Small intestine (tissue), 16 donors: ENCODE measurements at places on chromosomes 13 and 19. TPM values are rescaled to one million over a fixed set of nuclear protein-coding genes. Genes with fewer than 3 reads are reported as not detected.

- no peak for DNase-seq
Measured at GRCh38 chr13:100274942-100275506, 186.1 kb downstream of the PCCA start.

WDR88 gene
- not detected for polyA plus RNA-seq

MYH14 gene
- polyA plus RNA-seq, result 392 TPM

GRCh38 chr19:44814517-44814916 is 5.6 kb downstream of the BCAM start:
- no peak for DNase-seq

DNA sequence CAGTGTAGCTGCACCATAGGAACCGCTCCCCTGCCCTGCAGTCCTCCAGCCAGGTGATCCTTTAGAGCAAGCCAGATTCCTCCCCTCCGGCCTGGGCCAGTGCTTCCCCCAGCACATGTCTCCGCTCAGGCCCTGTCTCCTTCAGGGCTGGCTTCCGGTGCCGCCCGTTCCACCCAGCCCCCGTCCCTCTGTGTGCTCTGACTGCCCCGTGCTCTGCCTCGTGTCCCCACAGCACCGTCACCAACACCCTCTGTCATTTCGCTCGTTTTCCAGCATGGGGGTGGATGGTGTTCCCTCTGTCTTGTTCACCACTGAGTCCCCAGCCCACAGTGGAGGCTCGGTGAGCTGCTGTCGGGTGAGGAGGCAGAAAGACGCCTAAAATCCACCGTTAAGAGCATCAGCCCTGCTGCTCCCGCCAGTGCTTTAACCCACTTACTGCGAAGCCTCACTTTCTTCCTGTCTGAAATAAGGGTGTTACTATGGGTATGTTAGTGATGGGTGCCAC is 54.5 kb downstream of the TSSK6 start:
- DNase-seq, result peak; percentile 28

VPS36 gene
- polyA plus RNA-seq, result 60.8 TPM

- DNase-seq, result no peak
Measured at GRCh38 chr13:97849305-97849704, 104.2 kb upstream of the IPO5 start.

DNA sequence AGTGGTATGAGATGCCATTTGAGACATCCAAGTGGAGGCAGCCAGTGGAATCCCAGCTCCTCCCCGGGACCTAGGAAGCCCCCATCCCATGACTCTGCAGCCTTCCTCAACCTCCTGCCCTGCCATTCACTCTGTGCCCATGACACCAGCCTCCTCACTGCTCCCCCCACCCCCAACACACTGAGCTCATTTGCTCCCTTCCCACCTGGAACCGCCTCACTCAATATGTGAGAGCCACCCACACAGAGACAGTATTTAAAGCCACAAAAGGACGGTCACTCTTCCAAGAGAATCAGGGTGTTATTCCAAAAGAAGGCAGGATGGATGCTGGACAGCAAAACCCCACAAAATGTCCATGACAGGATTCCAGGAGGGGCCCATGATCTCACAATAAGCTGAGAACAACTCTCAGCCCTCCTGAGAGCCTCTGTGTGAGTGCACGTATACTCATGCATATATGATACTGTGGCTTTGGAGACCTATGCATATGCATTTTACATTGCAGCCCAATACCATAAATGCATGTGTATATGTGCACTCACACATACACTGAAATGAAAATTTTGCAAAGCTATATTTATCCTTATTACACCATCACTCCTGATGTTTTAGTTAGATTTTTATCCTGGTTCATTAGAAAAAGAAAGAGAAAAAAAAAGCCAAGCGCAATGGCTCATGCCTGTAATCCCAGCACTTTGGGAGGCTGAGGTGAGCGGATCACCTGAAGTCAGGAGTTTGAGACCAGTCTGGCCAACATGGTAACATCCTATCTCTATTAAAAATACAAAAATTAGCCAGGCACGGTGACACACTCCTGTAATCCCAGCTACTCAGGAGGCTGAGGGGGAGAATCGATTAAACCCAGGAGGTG is 10.8 kb upstream of the RANBP3 start:
- no peak for DNase-seq

GRCh38 chr13:113729187-113730019 is 29.6 kb upstream of the TMEM255B start:
- no peak for DNase-seq

DNA sequence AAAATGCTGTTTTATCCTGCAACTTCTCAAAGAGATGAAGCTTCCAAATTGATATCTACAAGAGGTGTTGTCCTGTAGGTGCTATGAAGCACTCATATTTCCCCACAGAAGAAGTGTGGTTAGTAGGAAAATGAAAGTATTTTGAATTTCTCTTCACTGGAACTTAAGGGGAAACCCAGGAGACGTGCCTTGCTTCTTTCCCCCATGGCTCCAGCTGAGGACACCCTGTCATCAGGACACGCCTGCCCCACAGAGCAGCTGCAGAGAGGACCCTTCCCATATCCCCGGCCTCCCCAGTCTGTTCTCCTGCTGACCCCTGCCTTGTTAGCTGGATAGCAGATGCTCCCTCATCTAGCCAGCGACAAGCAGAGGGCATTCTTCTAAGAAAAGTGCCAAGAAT is 371.3 kb downstream of the COG6 start:
- DNase-seq, result no peak

DNA sequence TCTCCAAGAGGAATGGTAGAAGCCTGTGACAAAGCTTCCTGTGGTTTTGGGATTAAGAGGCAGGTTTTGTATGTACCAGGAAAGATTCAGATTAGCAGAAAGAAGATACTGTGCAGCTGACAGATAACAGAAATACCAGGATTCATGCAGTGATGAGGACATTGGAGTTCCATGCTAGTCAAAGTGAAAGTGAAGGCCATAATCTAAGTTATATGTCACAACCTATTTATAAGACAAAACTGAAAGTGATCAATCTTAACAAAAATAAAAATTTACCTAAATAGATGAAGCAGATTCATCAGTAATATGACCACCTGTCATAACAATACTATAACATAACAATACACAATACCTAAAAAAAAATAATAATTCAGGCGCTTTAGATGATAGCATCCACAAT is 1305.2 kb upstream of the PCDH9 start:
- DNase-seq, result no peak

DNA sequence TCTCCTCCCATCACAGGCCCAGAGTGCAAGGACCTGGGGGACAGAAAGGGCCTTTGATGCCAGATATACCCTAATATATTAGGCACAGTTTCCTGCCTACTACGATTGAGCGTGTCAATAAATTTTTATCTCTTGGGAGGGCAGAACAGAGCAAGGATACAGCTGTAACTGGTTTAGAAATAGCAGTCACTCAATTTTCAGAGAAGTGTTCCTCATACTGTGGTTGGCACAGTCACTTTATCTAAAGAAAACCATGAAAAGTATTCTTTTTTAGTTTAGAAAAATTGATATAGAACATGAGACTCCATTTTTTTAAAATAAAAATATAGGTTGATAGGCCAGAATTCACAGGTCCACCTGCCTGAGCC is 460 bp upstream of the ZNF155 start:
- no peak for DNase-seq

DNA sequence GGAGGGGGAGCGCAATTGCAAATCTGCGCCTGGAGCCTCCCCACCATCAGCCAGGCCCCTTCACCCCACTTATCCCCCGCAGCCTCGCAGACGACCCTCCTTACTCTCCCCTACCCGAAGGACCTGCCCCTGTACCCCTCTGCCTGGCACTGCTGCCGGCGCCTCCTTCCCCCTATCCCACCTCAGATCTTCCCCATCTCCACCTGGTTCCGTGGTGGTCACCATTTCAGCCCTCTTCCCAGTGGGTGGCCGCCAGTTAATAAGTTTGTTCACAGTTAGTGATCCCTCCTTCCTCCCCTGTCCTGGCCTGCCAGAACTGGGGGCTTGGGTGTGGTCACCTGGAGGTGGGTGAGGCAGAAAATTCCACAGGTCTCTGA is 397 bp downstream of the SLC44A2 start:
- DNase-seq, result no peak

- no peak for DNase-seq
Measured at GRCh38 chr19:2608602-2608922, 93.9 kb downstream of the GNG7 start.

DPF1 gene
- 0.39 TPM for polyA plus RNA-seq

ICAM5 gene
- 0.54 TPM for polyA plus RNA-seq

ZNF681 gene
- 0.45 TPM for polyA plus RNA-seq

KLF1 gene
- polyA plus RNA-seq, result 0.13 TPM

DNA sequence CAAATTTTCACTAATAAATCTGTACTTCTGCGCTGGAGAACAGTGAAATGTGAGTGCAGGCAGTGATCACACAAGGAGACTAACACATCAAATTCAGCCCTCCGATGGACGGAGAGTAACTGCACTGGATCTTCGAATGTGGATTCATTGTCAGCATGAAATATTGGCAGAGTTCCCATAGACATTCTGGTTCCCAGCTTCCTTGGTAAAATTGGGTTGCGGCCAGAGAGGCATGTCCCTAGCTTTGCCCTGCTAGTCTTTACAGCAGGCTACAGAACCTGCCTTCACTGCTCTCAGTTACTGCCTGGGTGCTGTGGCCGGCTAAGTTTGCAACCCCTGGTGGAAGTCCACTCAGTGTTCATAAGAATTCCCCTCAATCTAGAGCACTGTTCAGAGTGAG is 32.3 kb upstream of the UQCRFS1 start:
- no peak for DNase-seq

MYO16 gene
- polyA plus RNA-seq, result 0.03 TPM

- no peak for DNase-seq
Measured at GRCh38 chr13:84439108-84439507, 556.8 kb upstream of the SLITRK1 start.

NCAN gene
- 0.27 TPM for polyA plus RNA-seq

COL4A1 gene
- polyA plus RNA-seq, result 3.1 TPM

- no peak for DNase-seq
Measured at GRCh38 chr13:106284358-106284757, 251.1 kb downstream of the EFNB2 start.

DNA sequence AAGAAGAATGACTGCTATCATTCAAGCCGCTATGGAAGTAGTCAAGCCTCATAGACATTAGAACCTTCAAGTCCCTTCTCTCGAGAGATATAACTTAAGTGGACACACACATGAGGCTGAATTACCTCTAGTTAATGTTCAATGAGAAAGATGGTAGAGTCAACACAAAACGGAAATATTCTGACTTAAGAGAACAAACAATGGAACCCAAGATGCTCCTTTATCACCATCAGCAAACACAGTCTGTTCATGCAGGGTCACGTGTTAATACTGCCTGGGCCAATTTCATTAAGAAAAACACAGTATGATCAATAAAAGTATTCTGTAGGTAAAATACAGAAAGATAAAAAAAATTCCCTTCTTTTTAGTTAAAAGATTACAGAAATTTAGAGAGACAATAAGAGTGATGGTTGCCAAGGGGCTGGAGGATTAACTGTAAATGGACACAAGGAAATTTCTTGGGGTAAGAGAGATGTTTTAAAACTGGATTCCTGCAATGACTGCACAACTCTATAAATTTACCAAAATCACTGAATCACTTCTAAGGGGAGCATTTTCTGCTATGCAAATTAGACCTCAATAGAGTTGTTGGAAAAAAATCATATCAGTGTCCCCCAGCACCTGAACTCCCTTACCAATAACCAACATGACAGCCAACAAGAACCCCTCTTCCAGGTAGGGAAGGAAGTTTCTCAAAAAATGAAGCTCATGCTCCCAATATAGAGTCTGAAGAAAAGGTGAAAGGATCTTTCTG is 256.6 kb downstream of the ABCC4 start:
- no peak for DNase-seq

GRCh38 chr19:10976131-10976892 is 15.5 kb downstream of the SMARCA4 start:
- peak; percentile 73 for DNase-seq

TMEM238 gene
- 1.6 TPM for polyA plus RNA-seq

DNA sequence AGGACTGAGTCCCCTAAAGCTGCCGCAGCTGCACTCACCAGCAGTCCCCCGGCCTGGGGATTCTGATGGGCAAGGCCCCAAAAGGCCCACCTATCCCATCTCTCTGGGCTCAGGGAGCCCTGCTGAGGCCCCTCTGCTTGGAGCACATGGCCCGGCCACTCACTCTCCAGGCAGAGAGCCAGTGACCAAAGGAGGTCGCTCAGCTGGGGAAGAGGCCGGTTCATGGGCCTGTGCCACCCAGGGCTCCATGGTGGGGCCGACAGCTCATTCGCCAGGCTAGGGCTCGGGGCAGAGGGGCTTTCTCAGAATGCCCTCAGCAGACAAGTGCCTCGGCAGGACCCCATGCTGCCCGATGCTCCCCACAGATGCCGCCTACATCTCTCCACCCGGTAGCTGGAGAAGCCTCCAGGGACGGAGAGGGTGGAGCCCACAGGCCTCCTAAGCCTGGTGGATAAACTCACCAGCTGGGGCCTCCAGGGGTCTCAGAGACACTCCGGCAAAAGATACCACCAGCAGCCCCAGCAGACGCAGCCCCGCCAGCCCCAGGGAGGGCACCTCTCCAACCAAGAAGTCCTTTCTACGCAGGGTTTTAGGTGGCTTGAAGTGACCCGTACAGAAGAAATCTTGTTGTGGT is 54.4 kb downstream of the MLLT1 start:
- DNase-seq, result no peak

CCDC194 gene
- not detected for polyA plus RNA-seq

- no peak for DNase-seq
Measured at GRCh38 chr19:2252797-2253105, 3.5 kb downstream of the JSRP1 start.

DNA sequence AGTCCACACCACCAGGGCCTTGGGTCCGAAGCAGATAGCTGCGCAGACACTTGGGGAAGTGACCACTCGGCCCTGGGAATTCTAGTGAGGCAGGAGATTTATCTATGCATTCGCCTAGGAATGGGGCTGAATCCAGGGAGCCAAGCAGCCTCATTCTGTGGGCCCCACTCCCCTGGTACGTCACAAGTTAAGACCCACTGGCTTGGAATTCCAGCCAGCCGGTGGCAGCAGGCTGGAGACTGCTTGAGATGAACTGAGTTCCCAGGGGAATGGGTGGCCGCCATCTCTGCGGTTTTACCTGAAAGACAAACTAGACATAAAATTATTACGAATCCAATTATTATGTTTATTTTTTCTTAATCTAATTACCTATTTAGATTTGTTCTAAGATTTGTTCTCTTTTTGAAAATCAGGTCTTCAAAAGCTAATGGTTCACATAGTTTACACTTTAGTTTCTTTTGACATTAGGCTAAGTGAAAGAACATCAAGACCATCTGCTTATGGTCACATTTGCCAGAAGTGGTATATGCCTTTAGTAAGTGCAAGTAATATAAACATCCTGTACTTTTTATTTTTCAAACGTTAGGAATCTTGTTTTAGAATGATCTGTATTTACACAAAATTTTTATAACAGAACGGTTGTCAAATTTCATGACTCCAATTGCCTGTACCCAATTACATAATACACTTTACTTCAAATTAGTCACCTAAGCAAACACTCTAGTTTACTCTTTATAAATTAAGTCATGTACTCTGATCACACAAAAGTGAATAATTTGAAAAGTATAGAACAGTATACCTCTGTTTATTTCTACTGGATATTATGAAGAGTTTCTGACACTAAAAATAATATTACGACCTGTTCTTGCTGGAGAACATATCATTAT is 74.4 kb downstream of the SLITRK6 start:
- DNase-seq, result no peak

KANK3 gene
- polyA plus RNA-seq, result 13.0 TPM
